ENCODE measurements at places on chromosomes 16 and 17.

GRCh38 chr17:10738521-10739258, 8.9 kb upstream of the TMEM220 start:
- no peak for DNase-seq

GRCh38 chr16:81796583-81797346, 17.7 kb downstream of the PLCG2 start:
- DNase-seq, result no peak

DNA sequence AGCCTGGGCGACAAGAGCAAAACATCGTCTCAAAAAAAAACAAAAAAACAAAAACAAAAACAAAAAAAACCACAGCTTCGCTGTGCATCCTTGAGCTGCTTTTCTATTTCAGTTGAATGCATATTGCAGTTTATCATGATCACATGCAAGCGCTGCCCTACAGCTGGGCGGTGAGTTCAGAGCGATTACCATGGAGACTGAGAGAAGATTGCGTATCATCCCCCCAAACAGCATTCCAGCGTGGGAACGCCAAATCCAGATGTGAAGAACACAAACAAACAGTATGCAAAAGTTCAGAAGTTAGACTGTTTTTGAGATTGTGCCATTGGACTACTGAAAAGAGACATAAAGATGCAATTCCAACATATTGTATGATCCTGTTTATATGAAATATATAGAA, 15.1 kb upstream of the SLC52A1 start:
- no peak for DNase-seq

GRCh38 chr17:50685691-50686493, 21.8 kb downstream of the ANKRD40 start:
- peak; percentile 31 for DNase-seq

GRCh38 chr16:68000450-68000849, 1.2 kb upstream of the DPEP2 start:
- no peak for DNase-seq

DNA sequence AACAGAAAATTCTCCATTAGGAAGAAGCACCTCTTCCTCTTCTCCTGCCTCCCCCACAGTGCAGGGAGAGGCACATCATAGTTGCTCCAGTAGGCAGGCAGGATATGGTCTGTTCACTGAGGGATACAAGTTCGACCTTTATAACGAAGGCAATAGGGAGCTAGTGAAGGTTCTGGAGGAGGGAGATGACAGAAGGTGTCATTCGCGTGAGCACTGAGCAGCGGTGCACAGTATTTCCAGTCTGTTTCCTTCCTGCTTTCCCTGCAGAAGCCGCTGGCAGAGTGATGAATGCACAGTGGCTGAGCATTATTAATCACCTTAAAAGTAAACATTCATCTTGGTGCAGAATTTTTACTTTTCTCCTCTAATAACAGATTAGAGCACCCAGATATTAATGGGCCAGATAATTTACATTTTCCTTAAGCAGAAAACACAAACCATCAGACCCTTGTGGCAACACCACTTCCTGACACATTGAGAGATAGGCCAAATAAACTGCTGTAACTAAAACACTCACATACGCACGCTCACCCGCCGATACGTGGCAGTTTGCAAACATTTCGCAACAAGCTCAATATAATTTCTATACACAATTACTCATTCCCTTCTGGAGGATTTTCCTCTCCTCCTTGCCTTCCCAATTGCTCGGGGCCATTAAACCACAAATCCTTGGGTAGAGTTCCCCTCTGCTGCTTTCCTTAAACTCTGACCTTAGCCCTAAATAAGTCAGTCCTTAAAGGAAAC, 69.5 kb downstream of the AIPL1 start:
- DNase-seq, result no peak

DNA sequence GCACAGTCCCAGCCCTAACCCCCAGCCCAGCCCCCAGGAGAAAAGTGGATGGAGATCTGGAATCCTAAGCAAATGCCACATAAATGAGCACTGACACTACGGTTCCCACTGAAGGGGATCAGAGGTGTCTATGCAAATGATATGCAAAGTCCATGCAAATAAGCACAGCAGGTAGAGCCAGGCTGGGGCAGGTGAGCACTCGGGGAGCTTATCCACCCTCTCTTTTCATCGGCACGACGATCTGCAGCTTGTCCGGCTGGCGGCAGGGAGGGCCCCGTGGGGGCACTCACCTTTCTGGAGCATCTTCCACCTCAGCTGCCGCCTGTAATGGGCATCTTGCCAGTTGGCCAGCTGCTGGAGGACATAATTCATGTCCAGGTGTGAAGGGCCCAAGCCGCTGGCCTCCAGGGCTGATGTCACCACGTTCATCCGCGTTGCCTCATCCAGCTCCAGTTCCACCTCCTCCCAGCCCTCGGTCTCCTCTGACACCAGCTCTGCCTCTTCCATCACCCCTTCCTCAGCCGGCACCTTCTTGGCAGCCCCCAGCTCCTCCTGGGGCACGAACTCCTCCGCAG, 9.9 kb downstream of the HAP1 start:
- DNase-seq, result no peak

GRCh38 chr17:65389949-65390348, 171.5 kb downstream of the AXIN2 start:
- DNase-seq, result peak; percentile 34

- no peak for DNase-seq
These were observed 150.6 kb downstream of the MAF start for GRCh38 chr16:79449900-79450299.

DNA sequence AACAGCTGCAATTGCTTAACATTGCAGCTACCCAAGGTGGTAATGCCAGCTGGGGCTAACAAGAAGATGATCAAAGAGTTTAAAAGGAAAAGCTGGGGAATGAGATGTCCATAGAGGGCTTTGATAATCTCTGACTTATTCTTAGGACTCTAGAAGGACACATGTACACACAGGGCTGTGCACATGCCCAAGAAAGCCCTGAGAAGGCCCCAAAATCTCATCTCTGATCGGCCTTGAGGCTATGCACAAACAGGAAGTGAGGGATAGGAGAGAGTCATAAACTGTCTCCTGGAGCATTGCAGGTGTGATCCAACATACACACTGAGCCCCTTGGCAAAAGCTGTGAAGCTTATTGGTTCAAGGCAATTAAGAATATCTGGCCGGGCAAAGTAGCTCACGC, 17.2 kb upstream of the RABEP1 start:
- no peak for DNase-seq

DNA sequence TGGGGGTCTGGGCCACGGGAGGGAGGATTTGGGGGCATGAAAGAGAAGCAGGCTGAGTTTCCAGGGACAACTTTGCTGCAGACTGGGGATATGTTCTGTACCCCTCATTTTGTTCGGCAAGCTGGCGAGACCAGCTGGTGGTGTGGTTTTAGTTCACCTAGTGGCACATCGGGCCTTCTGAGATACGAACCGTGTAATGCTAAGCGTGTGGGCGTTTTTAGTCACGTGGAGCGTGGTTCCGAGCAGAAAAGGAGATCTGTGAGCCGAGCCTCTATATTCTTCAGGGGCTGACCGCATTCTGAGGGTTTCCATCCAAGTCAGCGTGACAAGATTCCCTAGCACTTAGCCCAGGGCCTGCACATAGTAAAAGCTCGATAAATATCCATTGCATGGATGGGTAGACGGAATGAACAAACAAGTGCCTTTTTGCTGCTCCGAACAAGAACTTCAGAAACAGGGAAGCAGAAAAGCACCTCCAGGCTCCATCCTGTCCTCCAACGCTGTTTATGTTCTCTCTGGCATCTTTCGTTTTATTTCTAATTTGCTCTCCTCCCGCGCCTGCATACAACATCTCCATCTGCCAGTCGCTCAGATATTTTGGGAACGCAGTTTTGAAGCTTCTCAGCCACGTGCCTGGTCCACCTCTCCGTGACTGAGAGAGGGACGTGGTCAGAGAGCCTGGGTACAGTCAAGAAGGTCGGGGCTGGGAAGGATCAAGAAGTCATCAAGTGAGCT, 5.8 kb downstream of the SYT17 start:
- DNase-seq, result no peak

GRCh38 chr17:1294157-1294717, 14.8 kb downstream of the TRARG1 start:
- no peak for DNase-seq

GRCh38 chr17:62899361-62899760, 66.7 kb upstream of the TANC2 start:
- DNase-seq, result no peak

Measured in adrenal gland (tissue), 19 donors.